ENCODE measurements at places on chromosomes 12 and 14. TPM values are rescaled to one million over a fixed set of nuclear protein-coding genes. Genes with fewer than 3 reads are reported as not detected.
A peak's percentile ranks its signal among the peaks of the same experiment; 100 is the strongest.

The VEZT gene
- total RNA-seq, result 83.8 TPM

The SPIC gene
- not detected for total RNA-seq

The TOGARAM1 gene
- total RNA-seq, result 14.0 TPM

The KRT71 gene
- not detected for total RNA-seq

The GUCY2C gene
- total RNA-seq, result not detected

The DACT1 gene
- total RNA-seq, result 0.13 TPM

The SIX6 gene
- not detected for total RNA-seq

DNA sequence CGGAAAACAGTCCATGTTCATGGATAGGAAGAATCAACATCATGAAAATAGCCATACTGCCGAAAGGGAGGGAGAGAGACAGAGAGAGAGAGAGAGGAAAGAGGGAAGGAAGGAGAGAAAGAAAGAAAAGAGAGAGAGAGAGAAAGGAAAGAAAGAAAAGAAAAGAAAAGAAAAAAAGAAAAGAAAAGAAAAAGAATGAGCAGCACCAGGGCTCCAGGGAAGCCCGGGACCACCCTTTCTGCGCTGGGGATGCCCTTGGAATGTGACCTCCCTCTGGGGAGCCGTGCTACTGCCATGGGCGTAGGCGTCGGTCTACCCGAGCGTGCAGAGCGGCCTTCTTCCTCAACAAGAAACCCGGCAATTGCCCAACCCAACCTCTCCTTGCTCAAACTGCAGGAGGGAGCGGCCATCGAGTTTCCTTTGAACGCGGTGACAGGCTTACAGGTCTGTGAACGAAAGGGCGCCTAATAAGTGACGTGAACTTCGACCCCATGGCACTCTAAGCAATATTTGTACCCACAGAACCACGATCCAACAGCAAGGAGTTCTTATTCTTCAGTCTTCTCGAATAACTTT, 16.9 kb downstream of the OR6S1 start:
- no peak for DNase-seq

GRCh38 chr14:104967386-104968152, 10.6 kb downstream of the AHNAK2 start:
- no peak for DNase-seq

- no peak for DNase-seq
Observed at GRCh38 chr12:125187780-125188741, 122.8 kb downstream of the AACS start.

DNA sequence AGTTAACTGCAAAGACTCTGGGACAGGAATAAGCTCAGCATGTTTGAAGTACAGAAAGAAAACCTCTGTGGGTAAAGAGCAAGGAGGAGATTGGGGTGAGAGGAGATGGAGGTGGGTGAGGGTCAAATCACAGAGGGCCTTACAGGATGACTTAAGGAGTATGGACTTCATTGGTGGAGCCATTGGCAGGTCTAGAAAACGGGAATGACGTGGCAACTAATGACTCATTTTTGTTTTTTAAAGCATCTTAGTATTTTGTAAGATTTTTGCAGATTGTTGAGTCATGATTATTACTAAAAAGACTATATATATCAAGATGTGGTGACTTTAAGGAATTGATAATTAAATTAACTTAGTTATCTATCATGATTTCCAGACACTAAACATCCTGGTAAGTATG, 18.5 kb downstream of the UTP20 start:
- no peak for DNase-seq

DNA sequence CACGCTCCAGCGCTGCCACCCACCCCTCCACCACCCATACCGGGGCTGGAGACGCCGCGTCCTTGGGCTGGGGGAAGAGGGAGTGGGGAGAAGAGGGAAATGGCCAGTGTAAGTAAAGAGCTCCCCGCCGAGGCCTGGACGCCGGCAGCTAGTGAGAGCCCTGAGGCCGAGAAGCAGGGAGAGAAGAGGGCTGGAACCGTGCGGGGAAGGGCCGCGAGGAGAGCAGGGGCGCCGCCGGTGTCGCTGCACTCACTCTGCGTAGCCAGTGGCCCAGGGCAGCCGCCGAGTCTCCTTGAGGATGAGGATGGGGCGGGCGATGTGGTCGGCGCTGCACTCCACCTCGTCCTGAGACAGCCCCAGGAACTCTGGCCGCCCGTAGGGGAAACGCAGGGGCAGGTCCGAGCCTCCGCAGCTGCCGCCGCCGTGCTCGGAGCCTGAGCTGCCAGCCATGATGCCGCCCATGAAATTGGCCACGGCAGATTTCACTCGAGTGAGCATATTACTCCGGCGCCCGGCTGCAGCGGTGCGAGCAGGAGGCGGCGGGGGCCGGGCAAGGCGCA, 631 bp downstream of the PPM1H start:
- no peak for DNase-seq

- no peak for DNase-seq
Observed at GRCh38 chr12:31867292-31867691, 91.9 kb upstream of the RESF1 start.

GRCh38 chr12:23891115-23891514, 58.4 kb downstream of the SOX5 start:
- no peak for DNase-seq

DNA sequence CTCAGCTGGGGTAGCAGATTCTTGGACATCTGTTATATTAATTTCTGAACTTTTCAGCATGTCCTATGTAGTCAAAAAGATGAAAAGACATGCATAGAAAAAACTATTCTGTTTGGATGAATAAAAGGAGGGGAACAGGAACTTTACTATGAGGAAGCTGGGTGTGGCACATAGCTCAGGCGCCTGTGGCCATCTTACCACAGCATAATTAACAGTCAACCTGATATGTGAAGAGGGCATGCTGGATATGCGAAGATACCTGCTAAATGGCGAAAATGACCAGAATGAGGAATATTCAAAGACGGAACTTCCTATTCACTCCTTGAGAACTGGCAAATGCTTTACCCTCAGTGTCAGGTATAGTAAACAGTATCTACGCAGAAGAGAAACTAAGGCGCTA, 18.4 kb downstream of the SETD3 start:
- no peak for DNase-seq

- DNase-seq, result no peak
Observed at GRCh38 chr14:63877550-63877939, 24.7 kb downstream of the SYNE2 start.

DNA sequence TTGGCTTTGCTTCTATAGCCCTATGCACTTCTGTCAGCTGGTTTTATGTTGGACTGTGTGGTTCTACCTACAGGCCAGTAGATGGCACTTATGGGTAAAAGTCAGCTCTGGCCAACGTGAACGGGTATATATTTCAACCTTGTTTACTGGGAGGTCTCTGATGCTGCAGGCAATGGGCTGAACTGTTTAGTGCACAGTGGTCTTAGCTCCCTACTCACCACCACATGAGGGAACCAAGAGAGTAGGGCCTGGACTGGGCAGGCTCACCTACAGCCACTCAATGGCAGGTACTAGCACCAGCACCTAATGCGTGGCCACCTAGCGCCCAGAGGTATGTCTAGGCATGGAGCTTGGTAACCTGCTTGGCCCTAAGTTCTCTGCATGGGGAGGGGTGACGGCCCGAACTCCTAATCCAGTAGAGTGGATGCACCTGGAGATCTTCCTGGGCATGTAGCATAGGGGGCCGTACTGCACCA, 481.8 kb downstream of the TMEM117 start:
- DNase-seq, result no peak

- peak; percentile 78 for DNase-seq
Observed at GRCh38 chr12:19979584-19979983, 388.8 kb upstream of the PDE3A start.

DNA sequence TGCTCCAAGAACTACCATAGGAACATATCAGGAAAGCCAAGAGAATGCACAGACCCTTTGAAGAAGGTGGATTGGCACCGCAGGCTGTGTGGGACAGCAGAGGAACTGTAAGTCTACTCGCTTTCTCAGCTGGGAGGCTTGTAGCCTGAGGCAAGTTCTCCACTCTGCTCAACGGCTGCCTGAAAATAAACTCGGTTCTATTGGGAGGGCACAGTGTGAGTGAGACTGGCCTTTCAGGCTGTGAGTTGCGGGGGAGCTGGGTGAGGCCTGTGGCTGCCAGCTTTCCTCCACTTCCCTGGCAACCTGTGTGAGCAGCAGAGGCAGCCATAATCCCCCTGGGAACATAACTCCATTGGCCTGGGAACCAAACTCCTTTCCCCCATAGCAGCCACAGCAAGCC, 132.1 kb downstream of the ANKS1B start:
- no peak for DNase-seq

DNA sequence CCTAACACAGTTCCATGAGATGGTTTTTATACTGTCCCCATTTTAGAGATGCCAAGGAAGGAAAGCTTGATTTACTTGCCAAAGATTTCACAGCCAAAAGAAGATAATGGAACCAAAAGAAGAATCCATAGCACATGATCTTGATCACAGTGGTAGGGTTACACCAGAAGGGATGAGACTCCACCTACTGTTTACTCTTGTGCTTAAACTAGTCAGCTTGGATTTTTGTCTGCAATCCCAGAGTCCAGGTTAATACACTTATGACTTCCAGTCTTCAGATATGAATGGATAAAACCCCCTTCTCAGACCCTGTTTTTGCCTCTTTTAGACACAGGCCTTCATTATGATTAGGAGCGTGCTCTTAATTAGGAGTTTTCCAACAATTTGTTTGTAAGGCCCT, 454.2 kb downstream of the AEBP2 start:
- peak; percentile 32 for DNase-seq

GRCh38 chr12:88371416-88372183, 208.7 kb downstream of the KITLG start:
- no peak for DNase-seq
